ENCODE measurements at places on chromosomes 7 and 10.

DNA sequence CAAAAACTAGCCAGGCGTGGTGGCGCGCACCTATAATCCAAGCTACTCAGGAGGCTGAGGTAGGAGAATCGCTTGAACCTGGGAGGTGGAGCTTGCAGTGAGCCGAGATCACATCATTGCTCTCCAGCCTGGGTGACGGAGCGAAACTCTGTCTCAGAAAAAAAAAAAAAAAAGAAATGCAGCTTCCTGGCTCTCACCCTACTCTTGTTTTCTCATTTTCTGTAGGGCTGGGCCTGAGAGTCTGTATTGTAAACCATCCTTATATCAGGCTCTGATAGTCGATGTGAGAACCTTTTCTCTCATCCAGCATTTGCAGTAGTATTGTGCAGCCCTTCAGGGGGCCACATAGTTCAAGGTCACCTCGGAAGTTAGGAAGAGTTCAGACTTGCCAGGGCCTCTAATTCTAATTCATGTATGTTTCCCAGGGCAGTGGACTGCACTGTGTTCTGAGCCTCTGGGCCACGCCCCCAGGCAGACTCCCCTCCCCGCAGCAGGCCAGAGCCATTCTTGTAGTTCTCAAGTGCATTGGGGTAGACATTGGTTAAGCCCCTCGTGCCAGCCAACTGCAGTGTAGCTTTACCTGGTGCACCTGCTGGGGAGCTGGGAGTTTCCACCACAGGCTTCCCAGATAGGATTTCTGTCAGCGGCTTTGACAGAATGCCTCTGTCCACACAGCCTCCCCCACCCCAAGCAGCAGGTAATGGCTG is 38.3 kb upstream of the PDCD4 start:
- no peak for DNase-seq

GRCh38 chr10:60942788-60943315 is 1.1 kb downstream of the RHOBTB1 start:
- no peak for DNase-seq

GRCh38 chr10:112653851-112654250 is 206.8 kb downstream of the VTI1A start:
- no peak for DNase-seq

- no peak for DNase-seq
These were observed 3.4 kb downstream of the CLEC2L start for GRCh38 chr7:139526578-139527544.

- no peak for DNase-seq
These were observed 49.5 kb downstream of the NEURL1 start for GRCh38 chr10:103542764-103543616.

- DNase-seq, result no peak
These were observed 3.8 kb upstream of the DDX50 start for GRCh38 chr10:68897336-68897741.

- DNase-seq, result no peak
These were observed 18.6 kb downstream of the AGMO start for GRCh38 chr7:15543256-15543655.

DNA sequence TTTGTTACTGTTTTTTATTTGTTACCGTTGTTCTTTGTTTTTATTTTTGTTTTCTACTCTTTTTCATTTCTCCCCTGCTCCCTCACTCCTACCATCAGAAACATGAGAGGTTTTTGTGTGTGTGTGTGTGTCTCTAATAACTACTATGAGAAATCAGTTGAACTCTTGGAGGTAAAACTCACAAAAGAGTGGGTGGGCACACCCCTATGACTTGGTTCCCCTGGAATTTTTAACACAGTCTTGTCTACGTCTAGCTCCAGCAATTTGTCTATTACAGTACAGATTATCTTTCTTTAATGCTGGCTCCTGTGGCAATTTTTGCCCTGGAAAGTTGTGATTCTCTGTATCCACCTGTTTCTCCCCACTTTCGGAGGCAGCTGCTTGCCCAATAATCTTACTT is 56.2 kb downstream of the AOAH start:
- DNase-seq, result no peak

- no peak for DNase-seq
These were observed 308.1 kb upstream of the PFKP start for GRCh38 chr10:2759233-2759632.

DNA sequence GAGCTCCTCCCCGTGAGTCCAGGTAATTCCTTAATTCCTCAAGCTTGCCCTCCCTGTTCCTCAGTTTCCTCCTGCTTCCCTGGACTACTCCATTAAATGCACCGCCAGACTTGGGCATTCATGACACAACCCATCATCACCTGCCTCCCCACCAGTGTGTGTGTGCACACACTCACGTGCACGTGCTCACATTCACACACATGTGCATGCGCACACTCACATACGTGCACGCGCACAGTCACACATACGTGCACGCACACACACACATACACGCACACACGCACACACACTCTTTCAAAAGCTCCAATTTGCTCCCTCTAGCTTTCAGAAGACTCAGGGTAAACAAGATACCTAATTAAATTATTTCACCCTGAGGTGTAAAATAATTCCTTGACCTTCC is 216.7 kb downstream of the FAM107B start:
- DNase-seq, result no peak

DNA sequence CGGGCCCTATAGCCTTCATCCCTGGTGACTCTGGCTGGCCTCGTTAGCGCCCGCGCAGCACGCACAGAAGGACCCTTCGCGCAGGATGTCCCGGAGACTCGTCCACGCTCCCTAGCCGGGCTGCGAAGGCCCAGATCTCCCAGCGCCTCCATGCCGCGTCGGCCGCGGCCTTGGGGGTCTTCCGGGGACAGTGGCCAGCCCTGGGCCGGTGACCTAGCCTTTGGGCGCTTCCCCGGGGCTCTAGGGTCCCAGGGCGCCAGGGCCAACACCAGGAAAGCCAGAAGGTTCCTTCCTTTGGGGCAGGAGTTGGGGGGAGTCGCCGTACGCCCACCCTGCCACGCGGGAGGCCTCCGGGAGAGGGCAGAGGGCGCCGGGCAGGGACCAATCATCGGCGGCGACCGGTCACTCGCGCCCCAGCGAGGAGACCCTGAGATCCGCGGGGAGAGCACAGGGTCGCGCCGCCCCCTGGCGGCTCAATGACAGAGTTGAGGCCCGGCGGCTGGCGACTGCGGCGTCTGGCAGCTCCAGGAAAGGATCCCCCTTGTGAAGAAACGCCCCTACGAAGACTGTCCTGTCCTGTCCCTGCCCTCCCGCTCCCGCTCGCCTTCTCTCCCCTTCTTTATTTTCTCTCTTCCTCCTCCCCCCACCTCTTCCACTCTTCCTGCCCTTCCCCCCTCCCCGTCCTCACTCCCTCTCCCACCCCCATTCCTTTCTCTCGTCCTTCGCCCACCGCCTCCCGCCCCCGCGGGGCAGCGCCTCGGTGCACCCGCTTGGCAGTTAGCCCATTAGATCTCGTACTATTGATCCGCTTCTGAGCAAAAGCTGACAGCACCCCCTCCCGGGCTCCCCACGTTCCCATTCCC is 62.3 kb upstream of the LBX1 start:
- DNase-seq, result peak; percentile 7

- DNase-seq, result no peak
These were observed 31.5 kb downstream of the PANK1 start for GRCh38 chr10:89613582-89613981.

- no peak for DNase-seq
These were observed 1.8 kb downstream of the ZMYND11 start for GRCh38 chr10:137031-137430.

GRCh38 chr10:32156031-32156495 is 99.8 kb upstream of the KIF5B start:
- DNase-seq, result no peak

DNA sequence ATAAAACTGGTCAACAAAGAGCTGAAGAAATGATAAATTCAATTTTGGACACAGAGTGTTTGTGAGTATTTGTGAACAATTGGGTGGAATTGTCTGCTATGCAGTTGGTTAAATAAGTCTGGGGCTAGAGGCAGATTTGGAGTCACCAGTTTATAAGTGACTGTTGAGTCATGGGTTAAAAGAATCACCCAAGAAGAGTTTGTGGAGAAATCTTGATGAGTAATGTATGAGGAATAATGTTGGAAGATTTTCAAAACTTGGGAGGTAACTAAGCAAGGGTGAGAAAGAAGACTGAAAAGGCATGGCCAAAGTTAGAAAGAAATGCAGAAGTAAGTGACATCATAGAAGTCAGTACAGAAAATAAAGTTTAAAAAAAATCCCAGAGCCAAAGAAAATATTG is 750.7 kb downstream of the MAGI2 start:
- DNase-seq, result no peak

Measured in activated naive CD4-positive, alpha-beta T cell (primary cell).